ENCODE measurements at places on chromosomes 3 and 15.

DNA sequence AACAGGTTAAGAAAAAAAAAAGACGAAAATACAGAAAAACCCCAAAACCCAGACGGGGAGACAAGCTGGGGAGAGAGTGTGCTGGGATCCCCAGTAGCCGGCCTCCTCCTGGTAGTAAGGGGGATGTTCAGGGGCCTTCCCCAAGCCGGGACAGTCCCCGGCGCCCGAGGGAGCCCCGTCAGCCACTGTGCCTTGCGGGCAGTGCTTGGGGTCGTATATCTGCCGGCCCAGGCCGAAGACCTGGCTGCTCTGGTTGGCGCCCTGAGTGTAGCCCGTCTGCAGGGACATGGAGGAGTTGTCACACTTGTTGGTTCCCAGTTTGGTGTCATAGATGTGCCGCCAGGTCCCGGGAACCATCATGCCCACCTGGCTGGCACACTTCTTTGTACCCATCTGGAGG lies 287.2 kb upstream of the GADL1 start:
- DNase-seq = no peak

- no peak for DNase-seq
These were observed 74.4 kb upstream of the CHRNB4 start for GRCh38 chr15:78715434-78715833.

- DNase-seq = no peak
These were observed 32.7 kb downstream of the AADACL2 start for GRCh38 chr3:151766454-151766853.

GRCh38 chr3:32712506-32713055 lies 27.6 kb downstream of the CNOT10 start:
- no peak for DNase-seq

DNA sequence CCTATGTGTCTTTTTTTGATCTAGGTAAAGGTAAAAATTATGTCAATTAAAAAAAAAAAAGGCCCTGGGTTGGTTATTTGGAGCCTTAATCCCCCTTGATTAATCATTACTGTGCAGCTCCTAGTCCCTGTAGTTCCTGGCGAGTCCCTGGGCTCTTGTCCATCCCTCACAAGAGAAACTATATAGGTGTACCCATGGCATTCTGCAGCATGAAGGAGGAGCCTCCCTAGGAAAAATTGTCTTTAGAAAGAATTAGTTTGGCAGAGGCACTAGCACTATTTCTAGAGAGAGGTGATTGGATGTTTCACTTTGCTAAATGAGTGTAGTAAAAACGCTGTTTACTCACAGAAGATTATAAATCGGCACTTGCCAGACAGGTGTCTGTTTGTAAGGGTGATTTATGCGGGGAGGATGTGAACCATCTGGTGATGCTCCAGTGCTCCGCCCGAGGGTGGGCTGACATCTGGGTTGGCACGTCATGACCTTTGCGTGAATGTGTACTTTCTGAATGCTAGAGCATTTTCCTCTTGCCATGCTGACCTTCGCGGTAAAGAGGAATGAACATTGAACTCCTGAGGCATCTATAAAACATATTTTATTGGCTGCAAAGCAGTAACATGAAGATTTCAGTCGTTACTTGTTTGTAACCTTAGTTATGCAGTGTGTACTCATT lies 12.6 kb downstream of the PLCL2 start:
- DNase-seq = no peak

DNA sequence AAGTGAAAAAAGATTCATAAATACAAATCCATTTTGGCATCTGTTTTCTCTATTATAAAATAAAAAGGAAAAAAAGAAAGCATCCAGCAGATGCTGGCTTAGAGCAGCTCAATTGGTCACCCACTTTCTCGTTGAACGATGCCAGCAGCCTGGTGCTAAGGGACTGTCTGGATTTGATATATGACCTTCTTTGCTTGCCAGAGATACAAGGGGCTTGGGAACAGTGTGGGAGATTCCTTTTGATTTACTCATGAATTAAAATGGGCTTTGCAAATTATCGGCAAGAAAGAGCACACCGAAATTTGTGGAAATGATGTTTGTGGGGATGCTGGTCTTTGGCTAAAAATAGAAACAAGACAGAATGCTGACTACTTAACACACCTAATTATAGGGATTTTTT lies 210.3 kb upstream of the STT3B start:
- no peak for DNase-seq

DNA sequence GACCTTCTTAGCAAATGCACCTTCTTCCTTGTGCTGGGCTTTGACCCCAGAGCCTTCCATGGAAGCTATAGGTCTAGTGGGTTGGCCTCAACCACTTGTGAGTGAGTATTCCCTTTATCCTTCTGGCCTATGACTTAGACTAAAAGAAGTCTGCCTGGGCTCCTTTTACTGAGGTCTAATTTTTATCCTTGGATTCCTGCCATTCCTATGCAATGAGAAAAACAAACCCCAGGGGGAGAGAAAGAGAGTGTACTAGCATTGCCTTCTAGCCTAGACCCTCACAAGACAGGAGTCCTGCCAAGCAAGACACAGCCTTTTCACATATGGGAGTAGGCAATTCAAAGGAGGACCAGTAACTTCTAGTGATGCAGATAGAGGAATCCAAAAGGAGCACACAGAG lies 155.4 kb downstream of the PPM1L start:
- no peak for DNase-seq

DNA sequence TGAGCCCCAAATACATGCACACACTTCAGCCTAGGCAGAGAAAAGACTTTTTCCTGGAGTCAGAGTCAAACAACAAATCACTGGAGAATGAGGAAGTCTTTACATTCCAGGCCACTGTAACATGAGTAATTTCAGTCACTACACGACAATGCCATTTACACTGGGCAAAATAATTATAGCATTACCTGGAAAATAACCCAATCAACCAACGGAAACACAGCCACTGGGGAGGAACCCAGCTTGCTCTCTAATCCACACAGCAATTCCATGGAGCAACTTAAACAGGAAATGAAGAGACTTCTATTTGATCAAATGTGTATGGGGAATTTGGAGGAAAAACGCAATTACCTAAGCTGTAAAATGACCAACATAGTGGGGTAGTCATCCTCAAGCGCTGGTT lies 15.2 kb downstream of the FSTL1 start:
- DNase-seq = no peak

DNA sequence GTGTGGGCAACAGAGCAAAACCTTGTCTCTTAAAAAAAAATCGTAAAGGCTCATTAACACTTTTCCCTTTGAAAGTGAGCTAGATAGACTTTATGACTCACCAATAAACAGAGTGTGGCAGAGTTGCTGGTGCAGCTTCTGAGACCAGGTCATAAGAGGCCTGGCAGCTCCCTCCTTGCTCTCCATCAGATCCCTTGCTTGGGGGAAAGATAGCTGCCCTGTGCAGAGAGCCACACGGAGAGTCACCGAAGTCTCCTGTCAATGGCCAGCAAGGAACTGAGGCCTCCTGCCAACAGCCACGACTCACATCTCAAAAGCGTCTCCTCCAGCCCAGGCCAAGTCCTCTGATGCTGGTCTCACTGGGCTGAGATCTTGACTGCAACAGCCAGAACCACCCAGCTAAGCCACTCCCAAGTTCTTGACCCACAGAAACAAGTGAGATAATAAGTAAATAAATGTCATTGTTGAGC lies 8.7 kb upstream of the GP9 start:
- no peak for DNase-seq

- no peak for DNase-seq
These were observed 109.0 kb upstream of the CTDSPL start for GRCh38 chr3:37752649-37753025.

- DNase-seq = no peak
These were observed 122.6 kb downstream of the CADM2 start for GRCh38 chr3:85081191-85081906.

- no peak for DNase-seq
These were observed 320.4 kb upstream of the PROK2 start for GRCh38 chr3:72105306-72105705.

GRCh38 chr15:99226802-99227201 lies 22.6 kb downstream of the TTC23 start:
- no peak for DNase-seq

- no peak for DNase-seq
These were observed 385.3 kb downstream of the TBC1D5 start for GRCh38 chr3:17357035-17357710.
